ENCODE measurements at places on chromosomes 2 and 18.

- DNase-seq = no peak
Observed at GRCh38 chr2:218082586-218083351, 13.7 kb downstream of the RUFY4 start.

DNA sequence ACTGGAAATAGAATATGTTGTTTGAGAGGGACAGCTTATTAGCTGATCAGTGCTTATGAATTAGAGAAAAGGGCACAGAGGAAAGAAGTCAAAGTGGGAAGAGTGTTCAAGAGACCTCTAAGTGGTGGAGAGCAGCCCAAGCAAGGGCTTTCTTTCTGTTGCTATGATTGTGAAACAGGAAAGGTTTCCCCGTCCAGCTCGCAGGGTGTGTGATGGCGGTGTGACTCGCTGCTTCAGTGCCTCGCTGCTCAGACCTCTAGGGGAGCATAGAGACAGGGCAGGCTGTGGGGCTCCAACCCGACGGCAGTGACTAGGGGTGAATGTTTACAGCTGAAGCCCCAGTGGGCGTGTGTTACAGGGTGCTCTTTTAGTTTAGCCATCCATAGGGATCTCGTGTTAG, 166.5 kb upstream of the COPS8 start:
- DNase-seq = no peak

DNA sequence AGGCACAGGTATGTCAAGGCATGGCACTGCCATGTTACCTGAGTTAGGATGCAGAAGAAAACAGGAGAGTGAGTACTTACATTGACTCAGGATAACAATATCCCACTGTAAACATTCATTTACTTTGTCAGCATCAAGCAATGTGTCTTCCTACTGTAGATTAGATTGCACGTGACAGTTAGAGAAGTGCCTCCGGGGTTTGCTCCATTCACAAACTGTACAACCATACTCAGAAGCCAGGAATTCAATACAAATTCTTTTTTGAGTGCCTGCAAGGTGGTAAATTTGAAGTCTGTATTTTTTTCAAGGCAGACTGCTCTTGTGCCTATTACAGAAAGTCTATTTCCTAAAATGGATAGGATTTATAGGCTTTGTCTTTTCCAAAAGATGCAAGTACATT, 34.1 kb downstream of the CDCA7 start:
- DNase-seq = no peak

- no peak for DNase-seq
Observed at GRCh38 chr2:165725421-165725820, 68.6 kb downstream of the GALNT3 start.

GRCh38 chr18:76051396-76052226, 443.4 kb downstream of the ZNF516 start:
- DNase-seq = no peak

DNA sequence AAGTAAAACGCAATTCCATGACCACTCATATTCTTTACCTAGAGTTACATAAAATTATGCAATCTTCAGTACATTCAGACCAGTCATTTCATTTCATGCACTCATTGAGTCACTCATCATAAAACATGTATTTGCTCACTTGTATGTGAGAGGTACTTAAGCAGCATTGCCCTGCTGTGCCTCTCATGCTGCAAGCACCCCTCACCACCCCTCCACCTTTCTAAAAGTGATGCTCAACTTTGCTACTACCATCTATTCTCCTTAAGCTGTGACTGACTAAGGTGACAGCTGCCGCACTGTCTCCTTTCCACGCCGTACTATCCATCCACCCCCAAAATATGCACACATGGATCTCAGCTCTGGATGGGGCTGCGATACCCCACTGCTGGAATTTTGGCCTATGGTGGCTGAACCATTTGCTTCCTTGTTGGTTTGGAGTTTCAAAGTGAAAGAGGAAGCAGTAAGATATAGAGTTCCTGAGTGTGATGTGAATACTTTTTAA, 7.2 kb downstream of the ARHGAP25 start:
- no peak for DNase-seq

- no peak for DNase-seq
Observed at GRCh38 chr2:237533668-237534161, 32.7 kb upstream of the PRLH start.

- DNase-seq = no peak
Observed at GRCh38 chr2:215619022-215619958, 183.4 kb upstream of the FN1 start.

All from stimulated activated CD8-positive, alpha-beta memory T cell treated with anti-CD3 and anti-CD28 coated beads, Interleukin-2, amount 100 ng/mL, for 1 hour (primary cell).